ENCODE measurements at places on chromosomes 6 and 20.

DNA sequence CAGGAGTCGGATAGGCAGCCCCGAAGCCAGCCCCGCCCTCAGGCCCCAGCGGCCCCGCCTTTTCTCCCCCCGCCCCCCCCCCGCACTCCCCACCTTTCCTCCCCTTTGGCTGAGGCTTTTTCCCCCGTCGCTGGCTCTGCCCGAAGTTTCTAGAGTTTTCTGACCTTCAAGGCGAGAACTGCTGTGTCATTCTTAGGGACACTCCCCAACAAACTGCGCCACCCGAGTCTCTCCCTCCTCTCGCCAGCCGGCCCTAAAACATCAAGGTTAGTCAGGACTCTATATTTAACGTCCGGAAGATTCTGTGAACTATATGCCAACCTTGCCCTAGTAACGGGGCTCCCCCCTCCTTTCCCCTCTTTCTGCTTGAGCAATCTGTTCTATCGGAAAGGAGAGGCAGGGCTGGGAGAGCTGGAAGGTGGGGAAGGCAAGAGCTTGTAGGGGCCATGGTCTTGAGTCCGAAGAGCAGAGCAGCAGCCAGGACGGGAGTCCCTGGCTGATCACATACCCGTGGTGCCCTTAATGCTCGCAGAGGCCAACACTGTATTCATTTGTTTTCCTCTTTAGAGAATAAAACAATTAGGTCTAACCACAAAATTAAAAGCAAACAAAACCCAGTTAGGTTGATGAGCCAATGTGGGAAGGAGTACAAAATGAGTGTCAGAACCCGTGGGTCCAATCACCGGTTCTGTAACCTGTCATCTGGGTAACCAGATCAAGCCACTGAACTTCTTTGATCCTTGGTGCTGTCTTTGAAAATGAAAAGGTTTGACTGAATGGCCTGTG, 5.3 kb upstream of the HSPA1B start:
- DNase-seq = no peak

DNA sequence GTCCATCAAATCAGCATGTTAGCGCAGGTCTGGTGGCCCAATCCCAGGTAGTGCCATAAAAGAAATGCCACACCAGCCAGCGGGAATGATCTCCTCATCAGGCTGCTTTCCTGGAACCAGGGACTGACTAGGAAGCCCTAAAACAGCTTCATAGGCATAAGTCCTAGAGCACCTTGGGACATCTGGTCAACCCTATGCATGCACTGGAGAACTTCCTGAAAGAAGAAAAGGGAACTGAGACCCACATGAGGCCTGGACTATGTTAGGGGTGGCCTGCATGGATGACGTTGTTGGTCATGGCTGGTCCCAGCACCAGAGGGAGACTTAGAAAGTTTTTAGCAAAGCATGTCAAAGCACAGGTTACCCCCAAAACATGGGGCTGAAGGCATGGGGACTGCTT, 7.6 kb upstream of the KCNK16 start:
- no peak for DNase-seq

GRCh38 chr6:148945301-148946021, 198.6 kb downstream of the UST start:
- DNase-seq = no peak

DNA sequence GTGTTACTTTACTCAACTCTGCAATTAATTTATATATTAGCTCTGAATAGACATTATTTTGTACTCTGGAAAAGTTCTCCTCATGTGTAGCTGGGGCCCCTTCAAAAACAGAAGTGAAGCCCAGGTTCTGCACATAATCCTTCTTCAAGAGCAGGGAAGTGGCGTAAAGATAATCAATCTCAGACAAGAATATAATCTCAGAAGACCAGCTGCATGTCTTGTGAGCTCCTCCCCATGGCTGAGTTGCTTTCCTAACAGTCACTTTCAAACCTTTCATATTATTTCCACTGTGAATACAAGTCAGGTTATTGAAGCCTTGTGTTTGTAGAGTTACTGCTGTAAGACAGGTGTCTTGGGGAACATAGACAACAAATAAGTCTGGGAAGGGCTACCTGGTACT, 691.9 kb downstream of the RFPL4B start:
- no peak for DNase-seq

GRCh38 chr6:41785254-41785653, 2.2 kb upstream of the TOMM6 start:
- DNase-seq = no peak

DNA sequence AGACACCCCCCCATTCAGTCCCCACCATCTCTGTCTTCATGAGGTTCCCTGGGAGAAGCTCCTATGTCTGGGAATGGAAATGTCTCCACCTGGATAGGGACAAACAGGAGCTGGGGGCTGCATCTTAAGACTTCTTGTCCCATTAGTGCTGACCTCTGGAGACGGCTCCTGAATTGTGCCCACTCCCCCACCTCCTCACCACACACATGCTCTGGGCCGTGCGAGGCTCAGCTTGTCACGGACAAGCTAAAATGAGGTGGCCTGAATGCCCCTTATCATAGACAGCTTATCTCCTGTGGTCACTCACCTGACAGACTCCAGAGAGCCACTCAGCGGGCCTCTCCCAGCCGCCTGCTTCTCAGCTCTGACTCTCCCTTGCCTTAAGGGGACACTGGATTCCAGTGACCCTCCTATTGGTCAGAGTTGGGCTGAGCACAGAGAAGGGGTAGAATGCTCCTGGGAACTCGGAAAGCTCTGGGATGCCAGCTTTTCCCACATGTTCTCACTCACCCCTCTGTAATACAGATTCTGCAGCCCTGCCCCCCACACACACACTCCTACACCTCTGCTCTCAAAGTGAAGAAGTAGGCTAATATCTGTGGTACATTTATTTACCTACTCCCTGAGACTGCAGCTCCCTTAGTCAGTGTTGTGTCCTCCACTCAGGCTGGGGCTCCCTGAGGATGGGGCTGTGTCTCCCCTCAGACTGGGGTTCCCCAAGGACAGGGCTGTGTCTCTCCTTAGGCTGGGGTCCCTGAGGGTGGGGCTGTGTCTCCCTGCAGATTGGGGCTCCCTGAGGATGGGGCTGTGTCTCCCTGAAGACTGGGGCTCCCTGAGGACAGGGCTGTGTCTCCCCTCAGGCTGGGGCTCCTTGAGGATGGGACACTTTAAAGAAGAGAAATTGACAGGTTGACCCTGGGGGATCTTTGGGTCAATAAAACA, 167.5 kb downstream of the VEGFA start:
- DNase-seq = no peak

DNA sequence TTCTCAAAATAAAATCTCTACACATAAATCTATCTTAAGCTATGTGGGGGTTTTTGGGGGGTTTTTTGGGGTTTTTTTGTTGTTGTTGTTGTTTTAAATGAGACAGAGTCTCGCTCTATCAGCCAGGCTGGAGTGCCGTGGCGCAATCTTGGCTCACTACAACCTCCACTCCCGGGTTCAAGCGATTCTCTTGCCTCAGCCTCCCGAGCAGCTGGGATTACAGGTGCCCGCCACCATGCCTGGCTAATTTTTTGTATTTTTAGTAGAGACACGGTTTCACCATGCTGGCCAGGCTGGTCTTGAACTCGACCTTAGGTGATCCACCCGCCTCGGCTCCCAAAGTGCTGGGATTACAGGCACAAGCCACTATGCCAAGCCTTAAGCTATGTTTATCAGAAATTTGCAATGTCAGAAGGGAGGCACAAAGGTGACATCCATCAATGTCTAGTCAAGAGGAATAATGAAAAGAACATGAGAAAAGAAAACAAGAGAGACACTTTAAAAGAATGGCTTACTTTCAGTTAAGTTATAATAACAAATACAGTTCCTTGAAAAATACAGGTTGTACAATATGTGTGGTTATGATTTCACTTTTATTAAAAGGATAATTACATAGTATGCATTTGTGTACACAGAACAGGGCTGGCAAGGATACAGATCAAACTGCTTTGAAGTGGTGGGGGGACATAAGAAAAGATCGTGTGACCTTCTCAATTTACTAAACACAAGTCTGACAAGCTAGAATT, 28.6 kb downstream of the SLC23A2 start:
- no peak for DNase-seq

DNA sequence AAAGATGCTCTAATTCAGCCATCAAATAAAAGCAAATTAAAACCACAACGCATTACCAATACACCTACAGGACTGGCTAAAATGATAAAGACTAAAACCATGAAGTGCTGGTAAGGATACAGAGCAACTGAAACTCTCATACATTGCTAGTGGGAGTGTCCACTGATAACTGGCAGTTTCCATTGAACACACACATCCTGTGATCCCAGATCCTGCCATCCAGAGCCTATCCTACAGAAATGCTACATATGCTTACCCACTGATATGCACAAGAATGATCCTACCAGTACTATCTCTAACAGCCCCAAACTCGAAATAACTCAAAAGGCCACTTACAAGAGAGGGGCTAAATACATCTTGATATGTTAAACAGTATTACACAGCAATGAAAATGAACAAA, 81.0 kb downstream of the FYN start:
- no peak for DNase-seq

- DNase-seq = no peak
These were observed 102.3 kb upstream of the JARID2 start for GRCh38 chr6:15143540-15143939.

GRCh38 chr20:21183722-21184121, 57.8 kb downstream of the KIZ start:
- DNase-seq = no peak

- peak; percentile 79 for DNase-seq
These were observed 3.8 kb downstream of the SPAG4 start for GRCh38 chr20:35619196-35620095.

DNA sequence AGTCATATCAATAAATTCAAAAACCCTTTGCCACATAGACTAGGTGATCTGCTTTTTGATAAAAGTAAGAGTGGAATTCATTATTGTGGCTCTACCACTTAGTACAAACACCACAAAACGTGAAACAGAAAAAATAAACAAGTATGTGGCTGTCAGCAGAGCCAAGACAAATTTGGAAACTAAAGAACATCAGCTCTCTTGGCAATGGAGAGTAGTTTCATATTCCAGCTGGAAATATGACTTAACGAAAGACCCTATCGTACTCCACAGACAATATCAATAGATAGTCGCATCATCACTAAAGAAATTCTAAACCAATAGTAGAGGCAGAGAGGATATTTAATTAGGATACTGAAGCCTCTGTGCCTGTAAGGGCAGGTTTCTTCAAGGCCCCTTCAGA, 20.8 kb downstream of the TBX18 start:
- no peak for DNase-seq

DNA sequence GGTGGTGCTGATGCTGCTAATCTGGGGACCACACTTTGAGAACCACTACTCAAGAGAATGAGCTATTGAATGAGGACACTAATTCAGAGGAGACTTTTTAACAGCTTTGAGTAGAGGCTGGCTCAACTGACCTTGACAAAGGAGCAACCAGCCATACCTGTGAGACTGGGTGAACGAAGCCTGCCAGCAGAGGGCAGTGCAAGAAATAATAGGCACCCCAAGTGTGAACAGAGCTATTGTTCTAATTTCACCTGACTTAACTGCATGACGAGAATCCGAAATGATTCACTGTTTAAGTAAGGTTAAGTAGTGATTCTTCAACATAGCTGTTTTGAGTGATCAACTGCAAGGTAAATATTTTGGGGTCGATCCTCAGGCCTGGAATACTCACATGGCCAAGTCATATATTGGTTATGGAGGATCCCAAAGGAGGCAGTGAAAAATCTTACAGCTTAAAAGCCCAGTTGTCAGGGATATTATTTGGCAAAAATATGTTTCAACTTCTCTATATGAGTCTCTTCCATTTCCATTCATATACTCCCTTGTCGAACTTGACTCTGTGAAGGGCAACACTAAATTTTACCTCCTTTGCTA, 550.5 kb upstream of the MARCKS start:
- DNase-seq = no peak

DNA sequence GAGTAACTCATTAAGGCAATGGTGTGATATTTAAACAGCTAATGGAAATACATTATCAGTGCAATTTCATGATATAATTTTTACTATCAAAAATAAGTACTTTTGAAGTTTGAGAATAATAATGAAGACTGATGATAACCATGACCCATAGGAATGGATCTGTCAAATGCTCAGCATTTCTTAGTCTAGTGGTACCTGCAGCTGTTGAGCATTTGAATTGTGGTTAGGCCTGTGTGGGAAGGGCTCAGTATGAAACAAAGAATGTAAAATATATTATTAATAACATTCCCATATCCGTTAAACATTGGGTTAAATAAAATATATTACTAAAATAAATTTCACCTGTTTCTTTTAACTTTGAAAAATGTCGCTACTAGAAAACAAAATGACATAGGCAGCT, 173.0 kb downstream of the PHF3 start:
- DNase-seq = no peak

- no peak for DNase-seq
These were observed 62.4 kb downstream of the APCDD1L start for GRCh38 chr20:58452667-58453255.

- DNase-seq = no peak
These were observed 612 bp upstream of the AGPAT4 start for GRCh38 chr6:161274488-161274858.

GRCh38 chr6:64696053-64696452, 1011.0 kb downstream of the EYS start:
- no peak for DNase-seq

DNA sequence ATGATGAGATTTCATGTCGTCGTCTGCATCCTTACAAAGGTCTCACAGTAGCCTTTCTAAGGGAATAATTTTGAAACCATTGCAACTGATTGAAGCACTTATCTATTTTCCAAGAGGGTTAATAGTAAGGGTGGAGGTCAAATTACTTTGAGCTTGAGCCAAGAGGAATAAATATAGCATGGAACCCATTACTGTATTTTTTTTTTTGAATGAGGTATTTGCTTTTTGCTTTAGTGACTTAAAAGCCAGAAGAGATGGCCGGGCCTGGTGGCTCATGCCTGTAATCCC, 78.3 kb downstream of the SCAND1 start:
- DNase-seq = no peak

DNA sequence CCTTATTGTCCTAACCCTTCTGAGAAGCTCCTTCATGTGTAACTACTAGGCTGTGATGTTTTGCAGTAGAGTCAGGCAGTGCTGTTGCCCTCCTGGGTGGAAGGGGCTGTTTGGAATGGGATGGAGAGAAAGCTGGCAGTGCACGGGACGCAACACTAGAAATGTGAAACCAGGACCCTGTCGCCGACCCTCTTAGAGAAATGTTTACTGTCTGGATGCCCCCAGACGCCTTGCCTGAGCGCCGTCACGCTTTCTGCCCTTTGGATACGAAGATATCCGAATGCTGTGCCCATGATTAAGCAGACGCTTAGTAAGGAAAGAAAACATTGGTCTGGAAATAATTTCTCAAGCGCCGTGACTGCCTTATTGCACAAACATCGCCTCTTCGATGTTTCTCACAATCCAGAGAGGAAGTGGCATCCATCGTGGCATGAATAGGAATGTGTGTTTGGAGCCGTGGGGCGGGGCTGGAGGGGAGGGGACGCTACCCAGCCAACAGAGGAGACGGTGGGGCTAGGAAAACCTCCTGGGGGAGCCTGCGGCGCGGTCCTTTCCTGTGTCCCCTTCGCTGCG, 661 bp upstream of the PPP1R14C start:
- no peak for DNase-seq
